ENCODE measurements at places on chromosomes 16 and 17.

DNA sequence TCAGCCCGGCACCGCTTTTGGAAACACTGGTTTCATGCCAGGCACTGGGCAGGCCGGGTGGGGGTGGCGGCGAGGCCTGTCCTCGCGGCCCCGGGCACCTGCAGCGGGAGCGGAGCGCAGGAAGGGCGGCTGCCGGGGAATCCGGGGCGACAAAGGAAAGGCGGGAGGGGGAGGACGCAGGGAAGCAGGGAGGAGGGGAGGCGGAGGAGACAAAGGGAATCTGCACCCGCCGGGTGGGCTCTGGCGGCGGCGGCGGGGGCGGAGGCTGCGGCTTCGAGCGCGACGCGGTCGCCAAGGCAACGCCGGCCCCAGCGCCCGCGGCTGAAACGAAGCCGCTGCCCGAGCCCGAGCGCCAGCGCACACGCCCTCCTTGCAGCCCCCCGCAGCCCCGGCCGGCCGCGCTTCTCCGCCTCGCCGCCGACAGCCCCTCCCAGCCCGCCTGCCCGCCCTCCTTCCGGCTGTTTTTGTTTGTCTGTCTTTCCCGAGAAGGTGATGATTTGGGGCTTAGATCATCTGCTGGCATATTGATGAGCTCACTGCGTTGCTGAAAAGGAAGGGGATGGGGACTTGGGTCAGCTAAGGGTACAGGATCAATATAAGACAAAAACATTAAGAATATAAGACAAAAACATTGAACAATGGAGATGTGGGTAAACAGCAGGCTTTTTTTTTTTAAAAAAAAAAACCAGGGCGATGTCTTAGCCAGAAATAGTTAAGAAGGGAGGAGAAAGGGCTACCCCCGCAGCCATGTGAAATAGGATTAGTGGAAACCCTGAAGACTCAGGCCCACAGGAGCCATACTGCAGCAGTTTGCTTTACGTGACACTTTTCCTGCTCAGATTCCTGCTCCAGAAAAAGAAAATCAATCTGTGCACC, 32.7 kb downstream of the CDK5R1 start:
- no peak for DNase-seq

DNA sequence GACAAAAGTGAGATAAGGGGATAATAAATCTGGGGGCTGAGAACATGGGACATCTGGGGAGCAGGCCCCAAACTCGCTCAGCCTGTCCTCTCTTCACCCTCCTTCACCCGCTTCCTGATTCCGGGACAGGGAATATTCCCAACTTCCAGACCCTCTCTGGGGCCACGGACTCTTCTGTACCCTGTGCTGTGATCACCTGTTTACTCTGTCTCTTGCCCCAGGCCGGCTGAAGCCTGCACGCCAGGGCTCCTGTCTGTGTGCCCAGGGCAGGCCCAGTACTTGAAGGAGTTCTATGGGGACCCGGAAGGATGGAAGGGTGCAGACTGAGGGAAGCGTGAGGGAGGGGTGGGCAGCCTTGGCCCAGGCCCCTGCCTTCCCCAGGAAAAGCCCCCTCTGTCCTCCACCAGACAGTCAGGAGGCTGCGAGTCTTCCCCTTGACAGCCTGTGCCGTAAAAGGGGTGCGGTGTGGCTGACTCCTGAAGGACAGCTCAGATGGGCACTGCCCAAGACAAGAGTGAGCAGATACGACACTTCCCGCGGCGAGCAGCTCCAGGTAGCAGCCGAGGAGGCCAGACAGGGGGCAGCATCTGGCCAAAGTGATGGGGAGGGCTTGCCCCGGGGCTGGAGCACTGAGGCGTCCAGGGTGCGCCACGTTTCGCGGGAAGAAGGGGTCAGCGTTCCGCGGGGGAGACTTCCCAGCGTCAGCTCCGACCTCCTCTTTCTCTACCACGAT, 1.0 kb upstream of the CCNF start:
- no peak for DNase-seq

DNA sequence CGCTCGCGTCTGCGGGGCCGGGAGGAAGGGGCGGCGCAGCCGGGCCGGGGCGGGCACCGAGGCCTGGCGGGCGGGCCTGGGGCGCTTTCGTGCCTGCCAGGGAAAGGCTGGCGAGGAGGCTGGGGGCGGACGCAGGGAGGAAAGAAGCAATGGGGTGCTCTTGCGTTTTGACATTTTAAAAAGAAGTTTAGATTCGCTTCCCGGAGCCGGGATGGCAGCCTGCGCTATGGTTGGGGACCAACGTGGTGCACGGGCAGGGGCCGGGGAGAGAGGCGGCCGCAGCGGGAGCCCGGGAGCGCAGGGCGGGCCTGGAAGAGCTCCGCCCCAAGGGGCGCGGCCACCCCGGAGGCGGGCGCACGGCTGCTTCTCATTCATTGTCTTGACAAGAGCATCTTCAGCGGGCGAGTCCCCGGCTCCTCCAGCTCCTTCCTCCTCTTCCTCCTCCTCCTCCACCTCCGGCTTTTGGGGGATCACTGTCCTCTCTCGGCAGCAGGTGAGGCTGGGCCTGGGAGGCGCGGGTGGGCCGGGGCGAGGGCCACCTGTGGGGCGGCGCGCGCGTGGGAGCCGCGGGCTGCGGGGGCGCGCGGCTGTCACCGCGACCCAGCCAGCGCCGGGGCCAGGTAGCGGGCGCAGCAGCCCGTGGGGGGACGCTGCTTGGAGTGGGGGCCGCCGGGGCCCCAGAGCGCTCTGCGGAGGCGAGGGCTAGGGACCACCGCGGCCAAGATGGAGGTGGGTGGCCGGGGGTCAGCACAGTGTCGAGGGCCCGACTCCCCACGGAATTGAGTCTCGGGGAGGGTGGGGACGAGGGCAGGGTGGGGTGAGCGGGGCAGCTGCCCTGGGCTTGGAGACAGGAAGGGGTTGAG, at the start of gene CORO1A:
TSS of gene CORO1A (plus strand) at position 370 of the 863 bp plus-strand sequence. CDS start 1,608 bp downstream, outside the sequence.
- DNase-seq: no peak

DNA sequence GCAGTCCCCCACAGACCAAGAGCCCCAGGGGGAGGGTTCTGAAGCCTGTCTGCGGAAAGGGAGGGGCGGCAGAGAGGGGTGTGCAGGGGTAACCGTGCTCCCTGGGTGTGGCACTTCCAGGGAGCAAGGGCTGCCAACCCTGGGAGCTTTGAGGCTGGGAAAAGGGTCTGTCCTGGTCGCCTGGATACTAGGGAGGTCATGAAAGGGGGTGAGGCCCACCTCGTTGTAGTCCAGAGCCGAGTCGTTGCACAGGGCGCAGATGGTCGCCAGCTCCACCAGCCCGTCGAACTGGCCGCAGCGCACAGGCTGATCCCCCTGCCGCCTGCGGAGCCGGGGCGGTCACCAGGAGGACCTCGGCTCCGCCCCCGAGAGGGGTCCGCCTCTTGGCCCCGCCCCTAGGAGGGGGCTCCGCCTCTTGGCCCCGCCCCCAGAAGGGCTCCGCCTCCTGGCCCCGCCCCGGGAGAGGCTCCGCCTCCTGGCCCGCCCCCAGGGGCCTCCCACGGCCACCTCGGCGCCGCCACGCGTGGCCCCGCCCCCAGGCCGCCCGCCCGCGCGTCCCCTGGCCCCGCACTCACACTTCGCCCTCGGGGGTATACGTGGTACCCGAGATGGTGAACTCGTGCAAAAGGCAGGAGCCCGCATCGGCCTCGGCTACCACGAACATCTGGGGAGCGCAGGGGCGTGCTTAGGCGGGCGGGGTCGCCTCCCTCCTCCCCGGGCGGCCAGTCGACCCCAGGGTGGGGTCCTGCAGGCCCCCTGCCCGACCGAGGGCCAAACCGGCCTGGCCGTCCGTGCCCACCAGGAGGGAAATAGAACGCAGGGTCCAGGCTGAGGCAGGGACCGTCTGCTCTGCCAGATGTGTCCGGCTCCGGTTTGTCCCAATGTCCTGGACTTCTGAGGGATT, 19.5 kb downstream of the ATP2A3 start:
- DNase-seq: no peak

DNA sequence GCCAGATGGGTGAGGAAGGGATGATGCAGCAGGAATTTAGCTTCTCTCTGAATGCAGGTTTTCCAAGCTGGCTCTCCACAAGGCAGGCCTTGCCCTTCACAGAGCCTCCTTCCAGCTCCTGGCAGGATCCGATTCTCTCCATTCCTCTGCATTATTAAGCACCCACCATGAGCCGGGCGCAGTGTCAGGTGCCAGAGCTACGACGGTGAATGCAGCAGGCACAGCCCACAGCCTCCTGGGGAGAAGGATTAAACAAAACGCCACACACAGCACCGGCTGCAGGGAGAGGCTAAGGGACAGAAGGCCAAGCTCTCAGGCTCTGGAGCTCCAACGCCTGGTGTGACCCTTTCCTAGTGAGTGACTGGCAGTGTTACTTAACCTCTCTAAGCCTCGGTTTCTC, 7.1 kb upstream of the MT2A start:
- no peak for DNase-seq

DNA sequence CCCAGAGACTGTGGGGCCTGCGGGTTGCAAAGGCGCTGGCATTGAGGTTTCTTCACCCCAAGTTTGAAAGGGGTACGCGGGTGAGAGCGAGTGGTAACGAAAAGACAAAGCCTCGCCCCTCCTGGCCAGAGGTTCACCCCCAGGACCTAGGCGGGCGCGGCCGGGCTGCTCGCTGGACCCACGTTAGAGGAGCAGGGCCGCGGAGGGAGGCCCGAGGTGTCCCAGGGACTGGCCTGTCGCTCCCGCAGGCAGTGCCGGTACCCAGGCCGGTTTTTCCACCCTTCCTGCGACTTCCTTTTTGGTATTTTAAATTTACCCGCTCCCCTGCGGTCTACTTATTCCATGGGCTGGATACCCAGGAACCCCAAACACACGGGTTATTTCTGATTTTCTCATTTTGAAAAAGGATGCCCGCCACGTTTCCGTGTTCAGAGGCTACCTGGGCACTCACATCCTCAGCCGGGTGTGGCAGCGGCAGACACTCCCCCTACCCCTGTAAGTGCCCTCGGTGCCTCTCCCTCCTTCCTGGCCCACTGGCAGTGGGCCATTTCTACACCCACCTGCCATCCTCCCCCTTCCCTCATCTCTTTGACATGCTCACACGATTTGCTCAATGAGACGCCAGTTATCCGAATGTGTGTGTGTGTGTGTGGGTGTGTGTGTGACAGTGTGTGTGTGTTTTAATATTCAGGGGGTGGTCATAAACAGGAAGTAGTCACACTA, 1.6 kb upstream of the FOXL1 start:
- no peak for DNase-seq

GRCh38 chr17:77884019-77884418, 74.5 kb upstream of the TNRC6C start:
- DNase-seq: no peak

DNA sequence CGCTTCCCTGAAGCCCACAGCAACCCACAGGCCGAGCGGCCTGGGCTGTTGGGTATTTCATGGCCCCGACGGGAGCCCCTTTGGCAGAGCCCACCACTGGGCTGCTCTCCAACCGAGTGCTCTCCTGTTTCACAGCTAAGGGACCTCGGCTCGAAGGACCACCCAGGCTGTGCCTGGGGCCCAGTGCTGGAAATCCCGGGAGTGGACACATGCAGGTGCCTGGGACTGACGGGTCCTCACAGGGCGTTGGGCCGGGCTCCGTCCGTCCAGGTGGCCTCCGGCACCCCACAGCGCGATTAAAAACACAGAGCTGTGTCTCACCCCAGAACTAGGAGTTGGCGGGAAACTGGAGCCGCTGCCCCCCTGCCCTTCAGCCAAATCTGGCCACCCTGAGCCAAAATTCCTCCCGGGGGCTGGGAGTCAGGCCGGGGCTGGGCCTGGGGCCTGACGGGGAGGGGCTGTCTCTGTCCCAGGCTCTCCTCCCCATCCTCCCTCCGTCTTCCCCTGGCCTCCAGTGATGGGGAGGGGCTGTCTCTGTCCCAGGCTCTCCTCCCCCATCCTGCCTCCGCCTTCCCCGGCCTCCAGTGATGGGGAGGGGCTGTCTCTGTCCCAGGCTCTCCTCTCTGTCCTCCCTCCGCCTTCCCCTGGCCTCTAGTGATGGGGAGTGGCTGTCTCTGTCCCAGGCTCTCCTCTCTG, 14.1 kb downstream of the UTS2R start:
- no peak for DNase-seq

DNA sequence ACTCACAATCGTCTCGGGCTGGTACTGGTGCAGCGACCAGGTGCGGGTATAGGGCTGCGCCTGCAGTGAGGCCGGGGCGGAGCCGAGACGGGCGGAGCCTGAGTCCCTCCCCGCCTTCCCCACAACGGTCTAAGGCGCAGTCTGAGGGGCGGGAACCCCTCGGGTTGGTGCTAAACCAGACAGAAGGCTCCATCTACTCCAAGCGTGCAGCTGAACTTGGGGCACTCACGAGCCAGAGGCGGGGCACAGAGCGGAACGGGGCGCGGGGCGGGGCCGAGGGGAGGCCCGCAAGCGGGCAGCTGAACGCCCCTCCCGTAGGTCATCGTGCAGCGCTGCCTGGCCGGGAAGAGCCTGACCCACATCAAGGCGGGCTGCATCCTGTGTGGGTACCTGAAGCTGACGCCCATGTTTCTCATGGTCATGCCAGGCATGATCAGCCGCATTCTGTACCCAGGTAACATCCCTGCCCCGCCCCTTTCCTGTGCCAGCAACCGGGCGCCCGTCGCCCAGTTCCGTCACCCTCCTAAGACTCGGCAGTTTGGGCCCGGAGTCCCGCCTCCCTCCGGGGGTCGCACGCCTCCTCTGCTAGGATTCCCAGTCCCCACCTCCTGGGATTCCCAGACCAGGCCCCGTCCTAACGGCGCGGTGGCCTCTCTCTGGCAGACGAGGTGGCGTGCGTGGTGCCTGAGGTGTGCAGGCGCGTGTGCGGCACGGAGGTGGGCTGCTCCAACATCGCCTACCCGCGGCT, 5.0 kb downstream of the SLC5A2 start:
- DNase-seq: peak; percentile 48

GRCh38 chr16:55250701-55251100, 73.3 kb upstream of the IRX6 start:
- DNase-seq: no peak

DNA sequence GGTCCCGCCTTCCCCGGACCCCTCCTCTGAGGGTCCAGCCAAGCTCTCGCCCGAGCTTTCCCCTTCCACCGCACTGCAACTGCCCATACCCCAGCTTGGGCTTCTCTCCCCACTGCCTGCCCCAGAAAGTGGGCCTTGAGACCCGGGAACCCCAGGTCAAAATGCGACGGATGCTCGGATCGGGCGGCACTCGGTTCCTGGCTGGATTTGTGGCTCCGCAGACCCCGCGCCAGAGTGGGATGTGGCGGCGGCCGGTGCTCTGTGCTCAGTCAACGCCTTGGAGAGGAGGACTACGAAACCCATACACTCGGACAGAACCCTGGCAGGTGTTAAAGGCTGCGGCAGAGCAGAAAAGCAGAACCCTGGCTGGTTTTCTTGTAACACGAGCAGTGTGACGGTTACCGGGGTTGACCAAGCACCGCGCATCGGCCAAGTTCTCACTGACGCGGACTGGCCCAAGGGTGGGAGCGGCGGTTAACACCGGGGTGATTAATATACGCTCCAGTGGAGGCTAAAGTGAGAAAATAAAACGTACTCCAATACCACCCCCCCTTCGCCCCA, 885 bp upstream of the SLFN13 start:
- no peak for DNase-seq

DNA sequence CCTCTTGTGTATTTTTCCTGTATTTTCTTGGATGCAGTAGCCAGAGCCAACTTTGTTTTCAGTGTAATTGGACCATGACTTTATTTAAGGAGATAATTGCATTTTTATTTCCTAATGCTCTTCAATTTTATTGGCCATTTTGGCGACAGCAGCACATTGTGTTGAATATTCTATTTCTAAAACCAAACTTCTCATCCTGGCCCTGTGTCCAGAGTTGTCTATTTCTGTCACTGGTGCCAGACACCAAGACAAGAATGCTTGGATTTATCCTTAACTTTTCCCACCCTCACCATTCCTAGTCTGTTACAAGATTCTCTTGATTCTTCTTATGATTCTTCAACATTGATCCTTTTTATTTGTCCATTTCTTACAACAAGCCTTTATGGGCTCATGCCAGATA, 37.1 kb downstream of the ARHGAP44 start:
- DNase-seq: no peak

Data from cortex of kidney (tissue), 1 donor.